ENCODE measurements at places on chromosomes 3 and 15.

DNA sequence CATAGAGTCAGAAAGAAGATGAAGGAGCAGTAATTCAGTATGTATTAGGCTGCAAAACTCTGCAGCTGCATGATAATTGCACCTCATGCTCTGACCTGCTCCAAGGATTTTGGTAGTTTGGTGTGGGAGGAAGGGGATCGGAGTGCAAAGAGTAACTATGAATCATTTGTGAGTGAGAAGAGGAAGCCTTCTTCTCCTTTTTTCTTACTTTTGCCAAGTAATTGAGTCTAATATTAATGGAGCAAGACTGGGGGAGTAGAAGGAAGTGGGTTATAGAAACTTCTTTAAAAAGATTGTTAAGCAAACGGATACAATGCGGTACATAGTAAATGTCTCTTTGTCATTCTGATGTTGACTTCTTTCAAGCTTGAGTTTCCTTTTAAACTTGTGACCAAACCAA lies 276.5 kb downstream of the EDEM1 start:
- no peak for DNase-seq

GRCh38 chr15:63022663-63023062 lies 19.9 kb upstream of the TPM1 start:
- no peak for DNase-seq

DNA sequence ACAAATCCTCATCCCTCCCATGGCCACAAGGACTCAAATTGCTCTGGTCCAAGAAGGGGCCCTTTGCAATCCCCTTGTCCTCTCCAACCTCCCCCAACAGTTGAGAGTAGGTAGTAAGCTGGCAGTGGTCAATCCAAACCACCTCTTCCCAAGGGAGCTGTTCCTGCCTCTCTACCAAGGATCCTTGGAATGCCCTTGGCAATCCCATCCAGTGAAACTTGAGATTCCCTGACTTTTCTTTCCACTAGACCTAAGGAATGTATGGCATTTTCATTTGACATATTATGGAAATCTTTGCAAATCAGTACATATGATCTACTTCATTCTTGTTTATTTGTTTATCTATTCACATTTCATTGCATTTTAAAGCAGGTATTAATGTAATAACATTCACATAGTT lies 4.8 kb upstream of the RBP2 start:
- DNase-seq = no peak

DNA sequence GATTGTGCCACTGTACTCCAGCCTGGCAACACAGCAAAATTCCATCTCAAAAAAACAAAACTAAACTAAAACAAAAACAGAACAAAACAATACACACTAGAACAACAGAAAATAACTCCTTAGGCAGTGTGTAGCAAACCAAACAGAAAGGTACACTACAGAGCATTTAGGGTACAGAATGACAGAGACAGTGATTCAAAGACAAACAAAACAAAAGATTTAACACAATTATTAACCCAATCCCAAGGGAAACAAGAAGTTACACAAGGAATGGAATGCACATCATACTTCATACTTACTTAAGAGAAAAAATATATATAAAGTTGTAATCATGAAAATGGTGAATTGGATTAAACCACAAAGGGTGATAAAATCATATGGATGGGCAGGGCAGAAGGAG lies 12.9 kb downstream of the SLC25A20 start:
- DNase-seq = no peak

DNA sequence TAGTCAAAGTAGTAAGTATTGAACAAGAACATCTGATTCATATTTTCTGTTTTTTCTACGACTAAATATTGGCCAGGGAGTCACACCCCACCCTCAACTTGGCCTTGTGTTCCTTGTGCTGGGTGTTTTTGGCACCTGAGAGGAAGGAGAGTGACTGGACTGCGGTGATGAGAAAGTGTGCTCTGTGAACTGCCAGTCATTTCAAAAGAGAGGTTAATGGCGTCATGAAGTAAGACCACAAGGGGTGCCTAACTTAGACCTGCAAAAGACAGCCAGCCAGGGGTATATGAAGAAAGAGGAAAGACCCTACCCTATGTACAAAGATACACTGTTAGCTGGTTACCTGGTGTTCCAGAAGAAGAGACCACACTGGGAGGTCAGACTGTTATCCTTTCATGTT lies 58.4 kb upstream of the COL8A1 start:
- DNase-seq = no peak

- DNase-seq = no peak
Measured at GRCh38 chr3:47405820-47406761, 25.3 kb downstream of the PTPN23 start.

GRCh38 chr3:164730815-164731360 lies 347.4 kb downstream of the SI start:
- no peak for DNase-seq

DNA sequence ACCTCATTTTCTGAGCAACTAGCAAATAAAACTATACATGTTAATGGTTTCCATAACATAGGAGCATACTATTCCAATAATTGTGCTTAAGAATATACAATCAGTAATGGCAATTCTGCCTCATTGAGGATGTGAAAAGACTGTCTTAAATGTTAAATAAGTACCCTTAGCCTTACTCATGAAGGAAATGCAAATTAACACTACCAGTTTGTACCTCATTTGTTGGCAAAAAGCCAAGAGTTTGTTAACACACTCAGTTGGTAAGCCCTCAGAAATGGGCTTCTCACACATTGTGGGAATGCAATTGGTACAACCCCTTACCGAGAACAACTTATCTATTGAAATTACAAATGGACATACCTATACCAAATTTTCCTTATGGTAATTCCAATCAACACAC lies 9.2 kb upstream of the STT3B start:
- no peak for DNase-seq

DNA sequence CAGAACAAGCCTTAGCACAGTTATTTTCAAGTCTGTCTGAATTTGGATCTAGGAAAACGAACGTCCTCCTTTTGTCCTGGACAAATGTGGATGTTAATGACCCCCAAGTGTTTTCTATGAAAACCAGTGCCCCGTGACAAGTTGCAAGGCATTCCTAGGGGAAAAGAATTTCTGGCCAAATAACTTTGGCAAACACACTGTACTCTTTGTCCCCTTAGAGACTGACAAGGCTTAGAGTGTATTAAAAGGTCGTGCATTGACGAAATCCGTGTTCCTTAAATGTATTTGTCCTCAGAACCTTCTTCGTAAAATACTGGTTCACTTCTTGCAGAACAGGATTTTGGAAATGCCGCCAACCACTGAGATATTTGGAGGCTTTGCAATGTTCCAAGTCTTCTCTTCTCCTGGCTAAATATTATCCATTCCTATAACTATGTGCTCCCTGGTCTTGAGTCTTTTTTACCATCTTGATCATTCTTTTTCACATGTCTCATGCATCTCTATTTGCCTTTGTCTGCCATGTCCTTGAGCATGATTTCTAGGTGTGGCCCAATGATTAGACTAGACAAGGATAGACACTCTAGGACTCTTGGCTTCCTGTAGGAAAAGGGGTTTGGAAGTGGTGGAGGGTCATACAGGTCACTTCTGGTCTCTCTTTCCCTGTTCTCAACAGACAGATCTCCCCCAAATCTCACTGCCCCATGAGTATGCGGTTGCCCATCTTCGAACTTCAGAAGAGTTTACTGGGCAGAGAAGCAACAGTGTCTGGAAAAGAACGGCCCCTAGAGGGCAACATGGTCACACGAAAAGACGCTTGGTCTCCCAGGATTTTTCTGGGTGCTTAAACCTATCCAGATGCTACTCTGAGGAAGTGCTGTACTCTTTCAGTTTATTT lies 117.5 kb downstream of the EDEM1 start:
- no peak for DNase-seq

DNA sequence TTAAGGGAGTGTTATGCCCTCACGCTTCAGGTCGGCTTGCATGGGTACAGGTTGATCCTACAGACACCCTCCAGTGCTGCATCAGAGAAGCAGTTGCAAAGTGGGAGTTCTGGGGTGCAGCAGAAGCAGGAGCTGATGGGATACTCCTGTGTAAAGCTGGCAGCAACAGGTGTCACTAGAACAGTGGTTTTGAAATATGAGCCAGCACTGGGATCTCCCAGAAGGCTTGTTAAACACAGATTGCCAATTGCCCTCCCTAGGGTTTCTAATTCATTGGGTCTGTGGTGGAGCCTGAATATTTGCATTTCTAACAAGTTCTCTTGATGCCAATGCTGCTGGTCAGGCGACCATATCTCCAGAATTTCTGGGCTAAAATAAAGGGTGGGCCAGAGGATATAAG lies 350.4 kb downstream of the CLSTN2 start:
- DNase-seq = no peak
